Stimulated activated CD8-positive, alpha-beta memory T cell treated with anti-CD3 and anti-CD28 coated beads, Interleukin-15, amount 100 ng/mL, for 48 hours (primary cell): ENCODE measurements at places on chromosomes 1 and 21.
A peak's percentile ranks its signal among the peaks of the same experiment; 100 is the strongest.

- no peak for DNase-seq
These were observed 4.5 kb upstream of the PRDX1 start for GRCh38 chr1:45526135-45526644.

GRCh38 chr21:20459838-20460237 is 538.4 kb upstream of the NCAM2 start:
- DNase-seq: no peak

- no peak for DNase-seq
These were observed 120.2 kb downstream of the GLIS1 start for GRCh38 chr1:53618500-53619366.

- no peak for DNase-seq
These were observed 34.5 kb upstream of the HTR1D start for GRCh38 chr1:23251812-23252211.

DNA sequence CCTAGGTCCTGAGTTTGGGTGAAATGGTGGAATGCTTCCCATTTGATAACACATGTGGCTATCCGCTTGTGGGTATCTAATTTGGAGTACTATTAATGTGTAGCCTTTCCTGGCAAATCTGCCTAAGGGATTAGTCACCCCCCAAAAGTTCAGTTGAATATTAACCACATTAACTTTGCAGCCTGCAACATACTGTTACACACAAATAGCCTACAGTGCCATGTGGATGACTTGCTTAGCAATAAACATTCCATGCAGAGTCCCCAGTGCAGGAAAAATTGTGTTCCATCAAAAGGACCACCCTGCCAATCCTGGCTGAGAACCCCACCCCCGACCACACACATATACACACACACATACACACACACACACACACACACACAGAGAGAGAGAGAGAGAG is 303.3 kb upstream of the ESRRG start:
- DNase-seq: no peak

GRCh38 chr21:38752051-38752505 is 53.7 kb upstream of the ETS2 start:
- DNase-seq: no peak

DNA sequence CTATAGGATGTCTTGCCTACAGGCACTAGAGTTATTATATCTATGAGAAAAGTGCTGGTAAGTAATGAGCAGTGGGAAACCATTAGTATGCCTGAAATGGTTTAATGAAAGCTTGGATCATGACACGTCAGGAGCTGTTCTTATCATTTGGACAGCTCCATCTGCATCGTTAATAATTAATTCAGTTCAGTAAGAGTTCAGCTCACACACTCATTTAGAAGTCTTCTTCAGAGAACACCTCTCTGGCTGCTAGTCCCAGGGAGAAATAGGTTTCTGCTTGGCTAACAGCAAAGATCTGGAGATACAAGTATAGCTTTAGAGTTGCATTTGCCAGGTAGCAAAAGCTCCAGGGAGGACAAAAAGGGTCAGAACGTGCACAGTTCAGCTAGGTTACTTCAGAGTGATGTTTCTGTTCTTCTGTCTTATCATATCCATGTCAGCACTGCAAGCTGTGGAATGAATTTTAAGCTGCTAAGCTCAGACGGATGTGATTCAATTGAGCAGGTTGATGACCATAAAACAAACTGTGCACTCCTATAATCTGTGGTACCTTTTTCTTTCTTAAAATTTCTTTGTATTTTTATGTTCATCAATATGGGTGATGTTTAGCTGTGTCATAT is 173.6 kb downstream of the ADGRL2 start:
- no peak for DNase-seq

DNA sequence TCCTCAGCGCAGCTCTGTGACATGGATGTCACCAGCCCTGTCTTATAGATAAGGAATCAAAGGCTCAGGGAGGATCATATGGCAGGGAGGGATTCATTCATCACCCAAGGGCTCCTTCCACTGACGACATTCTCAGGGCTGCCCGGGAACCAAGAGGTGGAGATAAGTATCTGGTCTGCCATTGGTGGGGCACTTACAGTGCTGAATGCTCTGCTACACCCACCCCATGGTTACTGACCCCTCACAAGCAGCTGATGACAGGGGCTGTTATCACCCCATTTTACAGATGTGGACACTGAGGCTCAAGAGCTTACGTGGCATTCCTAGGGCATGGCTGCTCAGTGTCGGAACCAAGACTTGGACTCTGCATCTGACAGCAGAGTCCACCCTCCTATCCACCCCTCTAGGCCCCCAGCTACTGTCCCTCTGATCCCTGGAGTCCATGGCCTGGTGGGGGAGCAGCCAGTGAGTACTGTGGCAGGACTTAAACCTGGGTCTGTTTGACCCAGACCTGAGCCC is 155.1 kb downstream of the PTPRU start:
- DNase-seq: no peak

DNA sequence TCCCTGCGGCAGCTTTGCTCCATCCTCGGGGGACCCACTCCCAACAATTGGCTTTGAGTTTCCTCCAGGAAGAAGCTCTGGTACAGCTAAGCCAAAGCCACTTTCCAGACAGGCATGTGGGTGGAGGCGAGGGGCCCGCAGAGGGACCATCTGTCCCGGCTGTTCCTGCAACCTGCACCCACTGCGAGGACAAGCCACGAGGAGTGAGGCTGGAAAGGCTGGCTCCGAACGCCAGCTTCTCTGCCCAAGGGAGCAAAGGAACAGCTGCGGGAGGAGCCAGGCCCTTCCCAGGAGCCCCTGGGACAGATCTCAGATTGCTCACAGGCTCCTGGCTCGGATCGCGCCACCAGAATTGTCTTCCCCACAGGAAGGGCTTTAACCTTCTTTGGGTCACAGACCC is 28.3 kb upstream of the PEF1 start:
- no peak for DNase-seq

DNA sequence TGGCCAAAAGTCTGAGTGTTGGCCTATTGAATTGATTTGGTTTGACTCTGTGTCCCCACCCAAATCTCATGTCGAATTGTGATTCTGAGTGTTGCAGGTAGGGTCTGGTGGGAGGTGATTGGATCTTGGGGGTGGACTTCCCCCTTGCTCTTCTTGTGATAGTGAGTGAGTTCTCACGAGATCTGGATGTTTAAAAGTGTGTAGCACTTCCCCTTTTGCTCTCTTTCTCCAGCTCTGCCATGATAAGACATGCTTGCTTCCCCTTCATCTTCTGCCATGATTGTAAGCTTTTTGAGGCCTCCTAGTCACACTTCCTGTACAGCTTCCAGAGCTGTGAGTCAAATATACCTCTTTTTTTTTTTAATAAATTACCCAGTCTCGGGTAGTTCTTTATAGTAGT is 297.1 kb upstream of the ZRANB2 start:
- DNase-seq: no peak

DNA sequence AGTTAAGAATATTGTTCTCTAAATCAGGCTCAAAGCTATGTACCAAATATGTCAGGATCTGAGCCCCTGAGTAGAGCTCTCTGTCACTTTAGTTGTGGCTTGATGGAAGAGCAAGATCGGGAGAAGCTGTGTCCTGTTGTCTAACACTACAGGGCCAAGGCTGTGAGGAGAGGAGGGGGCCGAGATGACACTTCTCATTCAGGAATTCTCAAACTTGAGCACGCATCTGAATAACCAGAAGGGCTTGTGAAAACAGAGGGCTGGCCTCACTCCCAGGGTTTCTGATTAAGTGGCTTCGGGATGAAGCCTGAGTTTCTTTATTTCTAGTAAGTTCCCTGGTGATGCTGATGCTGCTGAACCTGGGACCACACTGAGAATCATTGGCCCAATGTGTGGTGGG is 209.2 kb upstream of the DAB1 start:
- no peak for DNase-seq

DNA sequence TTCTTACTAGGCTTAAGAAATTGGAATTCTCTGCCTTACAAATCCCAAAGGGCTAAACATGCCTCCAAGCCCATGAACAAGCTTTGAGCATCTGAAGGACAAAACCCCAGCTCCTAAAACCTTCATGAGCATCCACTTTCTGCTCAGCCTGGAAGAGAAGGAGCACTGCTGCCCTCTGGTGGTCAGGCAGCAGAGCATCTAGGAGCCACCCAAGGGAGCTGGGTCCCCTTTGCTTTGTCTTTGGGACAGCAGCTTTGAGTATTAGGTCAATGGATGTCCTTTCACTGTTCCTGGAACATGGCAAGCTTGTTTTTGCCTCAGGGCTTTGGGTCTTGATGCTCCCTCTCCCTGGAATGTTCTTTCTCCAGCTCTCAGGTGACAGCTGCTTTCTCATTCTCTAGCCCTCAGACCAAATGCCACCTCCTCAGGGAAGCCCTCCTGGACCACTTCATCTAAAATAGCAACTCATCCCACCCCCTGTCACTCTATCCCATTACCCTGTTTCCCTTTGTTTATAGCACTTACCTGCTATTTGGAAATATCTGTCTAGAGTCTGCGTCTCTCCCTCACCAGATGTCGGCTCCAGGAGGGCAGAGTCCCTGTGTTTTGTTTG is 25.7 kb downstream of the RAB7B start:
- peak; percentile 47 for DNase-seq

DNA sequence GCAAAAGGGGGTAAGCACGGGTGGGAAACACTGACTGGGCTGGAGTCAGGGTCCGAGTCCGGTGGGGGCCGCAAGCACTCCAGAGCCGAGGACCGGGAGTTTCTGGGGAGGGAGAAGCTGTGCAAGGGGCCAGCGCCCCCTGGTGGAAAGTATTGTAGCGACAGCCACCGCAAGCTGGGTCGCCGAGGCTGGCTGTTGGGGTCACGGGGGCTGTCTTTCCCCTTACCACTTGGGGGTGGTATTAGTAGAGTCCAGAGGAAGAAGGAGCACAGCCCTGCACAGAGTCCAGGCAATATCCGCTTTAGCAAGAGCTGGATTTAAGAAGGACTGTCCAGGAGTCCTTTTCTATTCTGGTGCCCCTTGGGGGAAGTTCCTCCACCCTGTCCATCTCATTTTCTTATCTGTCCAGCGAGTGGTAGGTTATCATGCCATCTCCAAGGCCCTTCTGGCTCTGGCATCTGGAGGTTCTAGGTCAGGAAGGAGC is 17.9 kb upstream of the ETV3 start:
- peak; percentile 64 for DNase-seq

DNA sequence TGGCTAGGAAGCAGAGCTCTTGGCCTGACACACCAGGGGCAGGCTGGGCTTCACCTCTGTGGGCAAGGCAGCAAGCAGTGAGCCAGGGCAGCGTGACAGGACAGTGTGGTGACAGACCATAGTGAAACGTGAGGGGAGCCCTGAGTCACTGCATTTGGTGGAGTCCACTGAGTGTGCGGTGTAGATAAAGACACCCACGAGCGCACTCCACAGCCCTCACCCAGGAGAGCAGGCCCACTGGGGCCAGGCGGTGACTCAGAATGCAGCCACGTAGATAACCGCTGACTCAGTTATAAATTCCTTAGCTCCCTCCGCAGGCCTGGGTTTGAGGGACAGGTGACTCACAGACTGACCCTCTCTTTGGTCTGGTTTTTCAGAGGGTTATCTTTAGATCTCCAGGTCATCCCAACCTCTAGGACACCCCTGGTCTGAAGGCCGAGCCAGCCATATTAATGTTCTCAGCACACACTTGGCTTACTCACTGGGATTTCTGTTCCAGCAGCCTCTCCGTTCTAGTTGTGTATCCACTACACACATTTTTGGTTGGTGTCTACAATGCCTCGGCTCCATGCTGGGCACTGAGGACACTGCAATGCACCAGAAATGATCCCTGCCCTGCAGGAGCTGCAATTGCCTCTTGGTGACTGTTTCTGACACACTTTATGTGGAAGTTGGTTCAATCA is 90.2 kb upstream of the TSPAN2 start:
- DNase-seq: no peak

- DNase-seq: no peak
These were observed 4.1 kb upstream of the EPS8L3 start for GRCh38 chr1:109767637-109768334.
